ENCODE measurements at places on chromosomes 3 and 15.

GRCh38 chr3:188581365-188581764 is 427.4 kb downstream of the LPP start:
- no peak for DNase-seq

DNA sequence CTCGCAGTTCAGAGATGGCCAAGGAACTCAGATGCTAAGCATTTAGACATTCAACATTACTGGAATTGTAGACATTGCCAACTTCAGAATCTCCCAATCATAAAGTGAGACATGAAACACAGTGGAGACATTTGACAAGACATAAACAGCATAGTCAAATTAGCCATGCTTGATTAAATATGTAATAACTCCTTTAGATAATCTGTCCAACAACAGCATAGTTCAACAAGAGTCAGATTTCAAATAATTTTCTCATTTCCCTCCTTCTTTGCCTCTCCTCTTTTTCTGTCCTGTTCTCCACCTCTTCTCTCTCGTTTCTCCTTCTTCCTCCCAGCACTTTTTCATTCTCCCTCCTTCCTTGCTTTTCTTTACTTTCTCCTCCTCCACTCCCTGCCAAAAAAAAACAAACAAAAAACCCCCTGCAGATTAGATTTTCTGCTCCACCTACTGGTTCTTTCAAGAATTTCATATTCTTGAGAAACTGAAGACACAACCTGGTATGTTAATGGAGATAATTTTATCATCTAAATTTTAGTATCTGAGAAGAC is 20.2 kb downstream of the CPOX start:
- peak; percentile 78 for DNase-seq

DNA sequence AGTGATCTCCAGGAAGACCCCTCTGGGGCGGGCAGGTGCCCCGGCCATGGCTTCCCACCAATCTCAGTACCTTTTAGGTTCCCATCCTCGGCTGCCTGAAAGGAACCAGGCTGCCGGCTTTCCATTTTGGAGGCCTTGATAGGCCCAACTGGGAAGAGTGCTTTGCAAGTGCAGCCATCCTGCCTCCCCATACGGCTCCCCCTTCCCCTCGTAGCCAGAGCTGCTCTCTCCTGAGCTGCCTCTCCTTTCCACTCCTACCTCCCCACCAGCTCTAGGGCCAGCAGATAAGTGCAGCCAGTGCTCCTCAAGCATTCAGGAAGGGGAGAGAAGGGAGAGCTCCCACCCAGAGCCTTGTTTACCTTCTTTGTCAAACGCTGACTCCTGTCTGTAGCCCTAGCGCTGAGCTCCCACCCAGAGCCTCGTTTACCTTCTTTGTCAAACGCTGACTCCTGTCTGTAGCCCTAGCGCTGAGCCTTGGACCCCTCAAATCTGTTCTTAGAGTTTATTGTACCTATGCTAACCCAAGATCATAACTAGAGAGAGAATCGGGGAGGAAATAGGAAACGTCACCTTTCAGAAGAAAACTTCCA is 133.0 kb downstream of the LRRK1 start:
- DNase-seq, result no peak

DNA sequence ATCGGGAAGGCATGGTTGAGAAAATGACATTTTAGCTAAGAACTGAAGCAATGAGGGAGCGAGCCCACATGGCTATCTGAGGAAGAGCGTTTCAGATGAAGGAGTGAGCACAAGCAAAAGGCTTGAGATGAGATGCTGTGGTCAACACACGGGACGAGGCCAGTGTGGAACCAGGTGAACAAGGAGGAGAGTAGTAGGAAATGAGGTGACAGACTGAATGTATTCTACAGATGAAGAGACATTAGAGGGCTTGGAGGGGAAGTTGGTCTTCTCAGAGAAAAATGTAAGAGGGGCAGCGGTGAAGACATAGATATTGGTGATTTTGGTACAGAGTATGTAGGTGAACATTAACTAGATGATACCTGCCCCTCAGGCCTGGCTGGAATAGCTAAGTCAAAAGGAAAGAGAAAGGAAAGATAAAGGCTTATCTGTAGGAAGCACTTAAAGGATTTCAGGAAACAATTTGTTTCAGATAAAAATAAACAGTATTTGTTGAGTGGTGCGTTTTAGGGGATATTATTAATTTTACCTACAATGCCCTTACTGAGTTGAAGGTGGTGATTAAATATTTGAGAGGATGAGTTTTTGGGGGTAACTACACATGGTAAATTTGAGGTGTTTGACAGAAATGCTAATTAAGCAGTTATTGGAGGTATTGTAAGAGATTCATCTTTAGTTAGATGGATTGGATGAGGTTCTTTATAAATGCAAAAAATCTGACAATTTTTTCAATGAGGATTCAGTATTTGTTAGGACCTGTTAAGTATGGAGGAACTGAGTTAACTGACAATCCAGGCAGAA is 57.0 kb downstream of the SLTM start:
- no peak for DNase-seq

DNA sequence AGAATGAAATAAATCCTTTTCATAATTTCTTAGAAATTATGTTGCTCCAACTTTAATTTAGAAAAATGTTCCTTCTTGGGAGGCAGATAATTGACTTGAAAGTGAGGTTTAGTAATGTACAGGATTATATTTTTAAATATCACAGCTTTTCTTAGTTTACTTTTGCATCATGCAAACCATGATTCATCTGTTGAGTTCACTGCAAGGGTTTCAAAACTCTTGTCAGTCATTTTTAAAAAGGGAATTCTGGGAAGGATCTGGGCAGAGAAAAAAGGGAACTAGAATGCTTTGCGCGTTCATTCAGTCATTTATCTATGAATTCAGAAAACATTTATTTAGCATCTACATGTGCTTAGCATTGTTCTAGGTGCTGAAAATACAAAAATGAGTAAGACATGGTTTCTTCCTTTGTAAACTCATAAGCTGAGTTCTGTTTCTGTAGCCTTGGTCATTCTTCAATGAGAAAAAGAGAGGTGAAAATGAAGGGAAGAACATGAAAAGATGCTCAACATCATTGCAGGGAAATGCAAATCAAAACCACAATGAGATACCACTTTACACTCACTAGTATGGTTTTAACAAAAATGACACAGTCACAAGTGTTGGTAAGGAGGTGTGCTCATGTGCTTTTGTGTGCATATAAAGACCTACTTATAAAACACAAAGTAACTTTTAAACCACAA is 209.1 kb downstream of the NR1D2 start:
- DNase-seq, result peak; percentile 67

DNA sequence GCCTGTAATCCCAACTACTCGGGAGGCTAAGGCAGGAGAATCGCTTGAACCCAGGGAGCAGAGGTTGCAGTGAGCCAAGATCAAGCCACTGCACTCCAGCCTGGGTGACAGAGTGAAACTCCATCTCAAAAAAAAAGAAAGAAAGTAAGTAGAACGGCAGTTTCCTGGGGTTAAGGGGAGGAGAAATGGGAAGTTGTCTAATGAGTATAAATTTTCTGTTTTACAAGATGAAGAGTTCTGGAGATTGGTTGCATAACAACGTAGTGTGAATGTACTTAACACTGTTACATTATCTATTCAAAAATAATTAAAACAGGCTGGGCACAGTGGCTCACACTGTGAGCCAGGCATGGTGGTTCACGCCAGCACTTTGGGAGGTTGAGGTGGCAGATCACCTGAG is 45.4 kb downstream of the GRK7 start:
- DNase-seq, result no peak

DNA sequence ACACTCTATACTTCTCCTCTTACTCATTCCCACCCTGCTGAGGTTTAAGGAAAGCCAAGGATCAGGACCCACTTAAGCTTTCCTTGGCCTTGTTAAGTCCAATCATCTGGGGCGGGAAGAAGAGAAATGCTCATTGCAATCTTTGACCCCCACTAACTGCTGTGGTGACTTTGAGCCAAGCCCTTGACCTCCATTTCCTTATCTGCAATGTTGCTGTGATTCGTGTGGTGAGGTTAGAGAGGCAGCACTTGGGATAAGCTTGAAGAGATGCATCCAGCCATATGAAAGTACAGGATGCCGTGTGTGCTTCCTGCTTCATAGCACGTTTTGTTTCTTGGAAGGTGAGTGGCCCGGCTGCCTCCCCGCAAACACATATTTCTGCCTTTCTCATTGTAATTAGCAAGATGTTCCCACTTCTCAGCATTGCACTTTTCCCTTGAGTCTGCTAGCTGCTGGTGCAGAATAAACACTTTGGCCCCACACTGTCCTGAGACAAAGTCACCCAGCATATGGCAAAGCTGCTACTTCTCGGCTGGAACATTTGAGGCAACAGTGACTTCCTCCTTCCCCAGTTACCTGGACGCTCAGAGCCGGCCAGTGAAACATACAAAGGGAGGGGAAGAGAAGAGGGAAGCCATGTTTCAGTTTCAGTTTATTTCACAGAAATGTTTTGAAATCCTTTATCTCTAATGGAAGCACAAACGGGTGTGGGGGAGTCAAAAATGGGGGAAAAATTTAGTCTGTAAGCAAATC is 10.5 kb upstream of the NUDT16 start:
- peak; percentile 68 for DNase-seq

DNA sequence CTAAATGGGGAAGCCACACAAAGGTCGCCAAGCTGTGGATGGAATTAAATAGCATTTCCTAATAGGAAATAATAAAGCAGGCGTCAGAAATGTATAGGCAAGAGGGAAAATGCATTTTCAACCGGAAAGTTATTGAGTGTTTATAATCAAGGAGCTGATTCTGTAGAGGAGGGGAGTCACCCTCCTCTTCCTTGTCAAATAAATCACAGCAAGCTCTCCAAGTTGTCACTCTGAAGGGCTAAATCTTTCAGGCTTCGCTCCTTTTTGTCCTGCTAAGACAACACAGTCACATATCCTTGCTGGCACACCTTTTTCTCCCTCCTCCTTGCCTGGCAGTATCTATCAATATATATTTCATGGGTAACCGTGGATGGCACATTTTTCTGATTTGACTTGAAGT is 338.4 kb downstream of the SATB1 start:
- no peak for DNase-seq

- DNase-seq, result peak; percentile 80
Observed at GRCh38 chr3:131526801-131527347, 24.1 kb upstream of the MRPL3 start.

GRCh38 chr3:180624714-180625113 is 22.8 kb downstream of the TTC14 start:
- no peak for DNase-seq

DNA sequence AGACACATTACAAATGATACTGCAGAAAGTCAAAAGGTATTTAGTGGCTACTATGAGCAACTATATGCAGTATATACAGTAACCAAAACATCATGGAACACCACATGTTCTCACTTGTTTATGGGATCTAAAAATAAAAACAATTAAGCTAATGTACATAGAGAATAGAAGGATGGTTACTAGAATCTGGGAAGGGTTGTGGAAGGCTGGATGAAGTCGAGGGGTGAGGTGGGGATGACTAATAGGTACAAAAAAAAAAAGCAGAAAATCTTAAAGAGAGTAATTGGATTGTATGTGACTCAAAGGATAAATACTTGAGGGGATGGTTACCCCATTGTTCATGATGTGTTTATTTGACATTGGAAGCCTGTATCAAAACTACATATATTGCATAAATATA is 848.8 kb upstream of the GBE1 start:
- DNase-seq, result no peak

GRCh38 chr3:172647080-172647479 is 63.8 kb downstream of the NCEH1 start:
- no peak for DNase-seq

DNA sequence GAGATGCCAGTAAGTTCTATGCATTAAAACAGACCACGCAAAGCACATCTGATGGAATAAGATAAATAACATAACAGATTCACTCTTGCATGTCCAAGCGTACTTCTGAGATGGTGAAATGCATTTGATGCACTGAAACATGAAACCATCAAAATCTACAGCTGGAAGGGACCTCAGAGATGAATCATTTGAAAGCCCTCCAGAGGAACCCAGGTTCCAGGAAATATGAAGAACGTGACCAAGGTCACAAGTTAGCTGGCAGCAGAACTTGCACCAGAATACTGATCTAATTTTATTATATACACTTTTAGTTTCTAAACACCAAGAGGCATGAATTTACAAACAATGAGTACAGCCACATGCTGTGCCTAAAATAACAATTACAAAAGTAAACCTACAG is 957.1 kb downstream of the FHIT start:
- DNase-seq, result peak; percentile 51

DNA sequence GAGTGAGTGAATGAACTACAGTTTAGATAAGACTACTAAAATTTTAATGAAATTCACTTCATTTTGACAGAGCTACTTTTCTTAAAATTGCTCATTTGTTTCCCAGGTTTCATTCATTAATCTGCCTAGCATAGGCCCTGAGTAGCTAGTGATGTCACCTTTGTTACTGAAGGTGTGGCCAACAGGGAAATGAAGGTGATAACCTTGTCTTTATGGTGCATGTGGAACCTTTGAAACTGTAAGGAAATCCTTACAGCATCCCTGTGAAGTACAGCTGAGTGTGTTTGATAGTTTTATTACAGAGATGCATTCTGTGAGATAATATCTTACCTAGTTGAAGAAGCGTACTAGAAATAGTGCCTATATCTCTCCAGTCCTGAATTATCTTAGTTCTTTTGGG is 112.9 kb downstream of the AKAP13 start:
- DNase-seq, result no peak

Measured in OCI-M1 (cell line).